Diencephalon (tissue), 1 donor: ENCODE measurements at places on chromosomes 1 and 21. TPM values are rescaled to one million over a fixed set of nuclear protein-coding genes. Genes with fewer than 3 reads are reported as not detected.

RNU11 gene
- not detected for total RNA-seq

OPRD1 gene
- 2.8 TPM for total RNA-seq

TEX38 gene
- total RNA-seq: not detected

LIPI gene
- not detected for total RNA-seq

FCRLB gene
- 1.4 TPM for total RNA-seq

SERINC2 gene
- 1.4 TPM for total RNA-seq

ANP32E gene
- total RNA-seq: 40.8 TPM

GBP6 gene
- 0.69 TPM for total RNA-seq

CRYBG2 gene
- total RNA-seq: 1.4 TPM

ROR1 gene
- 2.3 TPM for total RNA-seq

SLAMF6 gene
- not detected for total RNA-seq

RXFP4 gene
- total RNA-seq: not detected

WNT4 gene
- total RNA-seq: 11.3 TPM

ELAVL4 gene
- total RNA-seq: 119 TPM

COL11A1 gene
- 36.7 TPM for total RNA-seq

SNX7 gene
- total RNA-seq: 36.7 TPM

BCAR3 gene
- 5.5 TPM for total RNA-seq
